ENCODE measurements at places on chromosomes 6 and 20. TPM values are rescaled to one million over a fixed set of nuclear protein-coding genes. Genes with fewer than 3 reads are reported as not detected.

The XKR7 gene
- total RNA-seq: not detected

The GLP1R gene
- not detected for total RNA-seq

The SULF2 gene
- total RNA-seq: 0.28 TPM

The GMPR gene
- total RNA-seq: 6.7 TPM

The TSPO2 gene
- not detected for total RNA-seq

The PKIB gene
- 13.1 TPM for total RNA-seq

The KCNK16 gene
- not detected for total RNA-seq

The FAXC gene
- total RNA-seq: 1.9 TPM

The GSTA2 gene
- total RNA-seq: not detected

The REM1 gene
- not detected for total RNA-seq

The MOXD1 gene
- total RNA-seq: 10.6 TPM

The SYNGAP1 gene
- 1.4 TPM for total RNA-seq

The OXT gene
- not detected for total RNA-seq

The SLC17A2 gene
- not detected for total RNA-seq

Measured in IMR-90 (cell line).